Transverse colon (tissue), 4 donors: ENCODE measurements at places on chromosomes 11 and 22.

DNA sequence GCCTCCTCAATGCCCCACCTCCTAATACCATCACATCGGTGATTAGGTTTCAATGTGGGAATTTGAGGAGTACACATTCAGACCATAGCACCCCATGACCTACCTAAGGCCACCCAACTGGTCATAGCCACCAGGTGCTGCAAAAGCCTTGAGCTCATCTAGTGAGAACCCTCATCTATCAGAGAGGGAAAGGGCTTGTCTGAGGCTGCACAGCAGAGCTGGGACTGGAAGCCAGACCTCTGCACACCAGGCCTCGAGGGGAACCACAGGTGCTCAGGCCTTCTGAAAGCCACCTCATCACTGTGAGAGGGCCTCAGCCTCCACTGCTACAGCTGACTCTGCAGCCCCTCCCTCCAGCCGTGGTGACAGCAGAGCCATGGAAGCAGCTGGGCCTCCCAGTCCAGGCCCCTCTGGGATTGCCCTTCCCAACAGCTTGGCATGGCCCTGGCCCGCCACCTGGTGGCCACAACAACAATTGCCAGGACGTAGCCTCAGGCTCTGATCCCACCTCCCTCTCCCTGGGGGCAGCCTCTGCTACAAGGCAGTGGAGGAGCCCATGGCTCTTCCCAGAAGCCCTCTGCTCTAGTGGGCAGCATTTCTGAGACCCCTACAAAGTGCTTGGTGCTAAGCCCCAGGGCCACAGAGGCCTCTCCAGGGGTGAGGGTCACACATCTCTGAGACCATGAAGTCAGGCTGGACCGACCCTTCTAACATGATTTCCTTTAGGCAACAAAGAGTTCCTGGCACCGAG lies 41.0 kb upstream of the PRDM11 start:
- DNase-seq, result peak; percentile 68

DNA sequence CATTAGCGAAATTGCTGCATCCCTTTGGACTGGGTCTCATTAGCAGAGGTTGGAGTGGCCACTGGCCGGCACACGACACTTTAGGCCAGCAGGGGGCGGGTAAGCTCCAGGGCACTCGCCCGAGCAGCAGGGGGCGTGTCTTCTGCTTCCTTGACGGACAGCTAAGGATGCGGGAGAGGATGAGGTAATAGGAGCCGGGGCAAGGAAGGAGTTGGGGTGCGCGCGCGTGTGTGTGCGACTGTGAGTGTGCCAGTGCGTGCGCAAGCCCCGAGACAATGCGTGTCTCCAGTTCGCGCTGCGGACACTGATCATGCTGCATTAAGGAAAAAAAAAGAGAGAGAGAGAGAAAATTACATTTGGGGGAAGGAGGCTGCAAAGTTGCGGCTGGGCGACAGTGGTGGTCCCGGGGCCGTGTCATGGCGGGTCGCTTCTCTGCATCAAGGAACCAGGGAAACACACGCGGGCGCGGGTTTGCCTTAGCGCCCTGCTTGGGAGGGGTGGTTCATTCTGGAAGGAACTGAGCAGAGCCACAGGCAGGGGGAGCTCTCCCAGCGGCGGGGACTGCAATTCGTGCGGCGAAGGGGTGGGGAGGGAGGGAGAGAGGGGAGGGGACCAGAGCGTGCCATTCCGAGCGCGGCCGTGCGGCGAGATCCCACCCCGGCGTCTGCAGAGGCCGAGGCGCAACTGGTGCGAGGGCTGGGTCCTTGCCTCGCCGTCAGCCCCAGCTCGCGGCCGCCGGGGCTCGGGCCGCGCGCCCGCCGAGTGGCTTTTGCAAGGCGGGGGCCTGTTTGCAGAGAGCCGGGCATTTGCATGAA lies at the start of gene DTX4:
DTX4 (plus strand) TSS at position 625 of the 815 bp plus-strand sequence. CDS start 464 bp downstream, outside the sequence.
- peak; percentile 95 for DNase-seq

DNA sequence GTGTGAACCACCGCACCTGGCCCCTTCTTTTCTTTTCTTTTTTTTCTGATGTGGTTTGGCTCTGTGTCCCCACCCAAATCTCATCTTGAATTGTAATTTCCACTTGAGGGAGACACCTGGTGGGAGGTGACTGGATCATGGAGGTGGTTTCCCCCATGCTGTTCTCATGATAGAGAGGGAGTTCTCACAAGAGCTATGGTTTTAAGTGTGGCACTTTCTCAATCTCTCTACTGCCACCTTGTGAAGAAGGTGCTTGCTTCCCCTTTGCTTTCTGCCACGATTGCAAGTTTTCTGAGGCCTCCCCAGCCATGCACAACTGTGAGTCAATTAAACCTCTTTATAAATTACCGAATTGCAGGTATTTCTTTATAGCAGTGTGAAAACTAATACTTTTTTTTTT lies 4.9 kb upstream of the TCN2 start:
- DNase-seq, result no peak

GRCh38 chr22:45286854-45287551 lies 2.3 kb downstream of the UPK3A start:
- DNase-seq, result no peak

DNA sequence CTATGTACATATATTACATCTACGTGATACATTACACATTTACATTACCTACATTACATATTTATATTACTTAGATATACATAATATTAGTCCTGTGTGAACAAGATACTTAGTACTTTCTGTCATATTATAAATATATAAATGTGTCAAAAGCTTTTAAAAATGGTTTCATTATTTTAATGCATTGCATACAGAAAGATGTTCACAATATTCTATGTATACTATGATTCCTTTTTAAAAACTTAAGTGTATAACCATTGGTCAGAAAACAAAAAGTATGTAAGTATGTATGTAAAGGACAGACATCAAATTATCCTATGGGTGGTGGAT lies 647 bp upstream of the ZW10 start:
- DNase-seq, result no peak

DNA sequence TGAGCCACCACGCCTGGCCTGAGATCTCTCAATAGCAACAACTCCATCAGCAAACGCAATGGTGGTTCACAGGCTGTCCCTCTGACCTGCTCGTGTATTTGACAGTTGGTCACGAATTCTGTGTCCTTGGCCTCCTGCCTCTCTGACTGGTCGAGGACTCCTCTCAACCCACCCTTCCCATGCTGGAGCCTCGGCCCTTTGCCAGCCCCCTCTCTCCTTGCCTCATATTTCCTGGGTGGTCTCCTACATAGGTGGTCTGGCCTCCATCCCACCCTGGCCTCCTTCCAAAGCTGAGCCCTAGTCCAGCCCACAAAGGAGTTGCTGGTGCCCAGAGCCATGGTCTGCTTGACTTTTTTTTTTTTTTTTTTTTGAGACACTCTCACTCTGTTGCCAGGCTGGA lies 11.4 kb upstream of the A4GALT start:
- DNase-seq, result no peak

GRCh38 chr22:46941968-46942798 lies 179.7 kb downstream of the TBC1D22A start:
- DNase-seq, result no peak

DNA sequence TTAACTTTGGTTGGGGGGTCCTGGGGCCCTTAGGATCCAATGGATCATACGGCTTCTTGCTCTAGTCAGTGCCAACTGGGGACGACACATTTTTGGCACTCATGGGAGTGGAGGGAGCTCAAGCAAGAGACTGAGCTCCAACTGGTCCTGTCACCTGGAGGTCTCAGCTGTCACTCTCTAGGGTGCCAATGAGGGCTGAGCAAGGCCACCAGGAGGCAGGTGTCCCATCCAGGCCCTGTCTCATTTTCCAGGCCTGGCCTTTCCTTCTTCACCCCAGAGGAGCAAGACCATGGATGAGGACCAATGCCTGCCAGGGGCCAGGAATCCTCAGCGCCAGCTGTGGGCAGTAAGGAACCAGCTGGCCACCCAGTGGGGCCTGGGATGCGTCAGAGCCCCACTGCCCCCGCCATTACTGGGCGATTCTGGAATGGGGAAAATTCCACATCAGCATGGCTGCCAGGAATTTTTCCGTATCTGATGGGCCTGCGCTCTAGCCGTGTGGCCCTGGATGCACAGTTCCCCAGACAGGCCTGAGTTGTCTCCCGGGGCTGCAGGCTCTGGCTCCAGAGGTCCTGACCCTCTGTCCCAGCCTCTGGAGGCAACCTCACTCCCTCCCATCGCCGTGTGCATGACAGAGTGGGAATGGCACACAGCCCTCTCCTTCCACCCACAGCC lies 669 bp upstream of the GAL3ST1 start:
- no peak for DNase-seq

GRCh38 chr22:24285245-24285644 lies 14.6 kb downstream of the SPECC1L start:
- no peak for DNase-seq
